NCI-H1436 treated with DMSO at 0.1 percent for 48 hours (cell line): ENCODE measurements at places on chromosomes 5 and 9.

GRCh38 chr9:74824654-74825053 lies 63.1 kb downstream of the TRPM6 start:
- no peak for DNase-seq

GRCh38 chr5:93576994-93577853 lies 3.8 kb downstream of the NR2F1-AS1 start:
- no peak for DNase-seq

GRCh38 chr5:178872302-178872701 lies 12.5 kb downstream of the ZNF354B start:
- DNase-seq: no peak

GRCh38 chr5:113170707-113171106 lies 194.1 kb downstream of the DCP2 start:
- DNase-seq: no peak

DNA sequence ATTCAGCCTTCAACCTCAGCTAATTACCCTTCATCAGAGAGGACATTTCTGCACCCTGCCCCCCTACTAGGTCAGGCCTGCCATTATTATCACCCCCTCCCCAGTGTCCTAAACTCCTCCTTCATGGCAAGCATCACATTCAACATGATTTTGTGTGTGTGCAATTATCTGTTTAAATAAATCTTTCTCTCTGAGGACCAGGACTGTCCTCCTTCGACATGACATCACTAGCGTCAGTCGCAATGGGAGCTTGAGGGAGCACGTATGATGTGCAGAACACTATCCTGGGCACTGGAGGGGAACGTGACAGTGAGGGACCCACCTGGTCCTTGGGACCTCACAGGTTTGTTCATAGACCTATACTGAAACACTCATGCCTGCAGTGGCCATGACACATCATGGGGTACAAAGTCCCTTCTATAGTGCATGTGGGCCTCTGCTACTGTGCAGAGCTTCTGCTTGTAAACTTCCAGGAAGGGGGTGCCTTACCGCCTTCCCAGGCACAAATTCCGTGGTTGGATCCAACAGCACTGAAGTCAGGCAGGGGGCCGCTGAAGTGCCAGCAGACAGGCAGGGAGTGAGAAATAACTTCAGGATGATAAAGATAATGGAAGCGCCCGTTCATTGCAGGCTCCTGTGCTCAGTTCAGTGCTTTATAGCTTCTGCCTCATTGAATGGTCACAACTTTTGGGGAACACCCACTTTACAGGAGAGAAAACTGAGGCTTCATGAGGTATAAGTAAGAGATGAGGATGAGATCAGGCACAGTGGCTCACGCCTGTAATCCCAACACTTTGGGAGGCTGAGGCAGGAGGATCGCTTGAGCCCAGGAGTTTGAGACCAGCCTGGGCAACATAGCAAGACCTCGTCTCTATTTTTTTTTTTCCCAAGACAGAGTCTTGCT lies 36.0 kb upstream of the STXBP1 start:
- no peak for DNase-seq

GRCh38 chr5:12793373-12793772 lies 889.1 kb upstream of the CTNND2 start:
- no peak for DNase-seq

DNA sequence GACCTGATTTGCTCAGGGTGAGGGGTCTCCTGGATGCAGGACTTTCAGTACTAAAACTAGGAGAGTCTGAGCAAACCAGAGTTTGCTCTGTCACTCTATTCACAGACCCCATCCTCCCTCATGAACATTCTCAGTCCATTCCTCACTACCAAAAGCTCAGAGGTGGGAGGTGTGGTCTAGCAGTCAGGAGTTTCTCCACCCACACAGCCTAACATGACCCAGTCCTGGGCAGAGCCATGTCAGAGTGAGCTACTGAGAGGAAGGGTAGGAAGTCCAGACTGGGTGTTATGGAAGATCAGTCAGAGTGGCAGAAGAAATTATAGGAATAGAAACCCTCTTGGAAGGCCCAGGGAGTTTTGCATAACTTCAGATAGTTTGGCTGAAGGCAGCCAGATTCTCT lies 113.3 kb upstream of the GRAMD2B start:
- no peak for DNase-seq

DNA sequence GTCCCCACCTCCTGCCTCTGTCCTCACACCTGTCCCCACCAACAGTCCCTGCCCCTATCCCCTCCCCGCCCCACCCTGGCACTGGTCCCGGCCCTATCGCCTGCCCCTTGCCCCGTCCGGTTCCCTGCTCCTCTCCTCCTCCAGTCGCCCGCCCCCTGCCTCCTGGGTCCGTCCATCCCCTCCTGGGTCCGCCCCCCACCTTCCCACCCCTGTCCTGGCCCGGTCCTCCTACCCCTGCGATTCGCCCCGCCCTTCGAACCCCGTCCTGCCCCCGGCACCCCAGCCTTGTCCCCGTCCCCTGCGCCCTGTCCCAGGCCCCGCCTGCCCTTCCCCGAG lies 372 bp downstream of the EDF1 start:
- no peak for DNase-seq

- no peak for DNase-seq
Observed at GRCh38 chr5:93997562-93997961, 256.2 kb upstream of the POU5F2 start.

DNA sequence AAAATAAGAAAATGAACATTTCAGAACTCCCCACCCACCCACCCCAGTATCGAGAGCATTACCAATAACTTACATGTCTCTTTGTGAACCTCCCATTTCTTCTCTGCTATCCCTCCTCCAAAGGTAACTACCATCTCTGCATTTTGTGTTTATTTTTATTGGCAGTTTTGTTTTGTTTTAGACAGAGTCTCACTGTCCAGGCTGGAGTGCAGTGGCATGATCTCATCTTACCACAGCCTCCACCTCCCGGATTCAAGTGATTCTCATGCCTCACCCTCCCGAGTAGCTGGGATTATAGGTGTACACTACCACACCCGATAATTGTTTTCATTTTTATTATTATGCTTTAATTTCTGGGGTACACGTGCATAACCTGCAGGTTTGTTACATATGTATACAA lies 21.7 kb upstream of the GLIS3 start:
- no peak for DNase-seq

DNA sequence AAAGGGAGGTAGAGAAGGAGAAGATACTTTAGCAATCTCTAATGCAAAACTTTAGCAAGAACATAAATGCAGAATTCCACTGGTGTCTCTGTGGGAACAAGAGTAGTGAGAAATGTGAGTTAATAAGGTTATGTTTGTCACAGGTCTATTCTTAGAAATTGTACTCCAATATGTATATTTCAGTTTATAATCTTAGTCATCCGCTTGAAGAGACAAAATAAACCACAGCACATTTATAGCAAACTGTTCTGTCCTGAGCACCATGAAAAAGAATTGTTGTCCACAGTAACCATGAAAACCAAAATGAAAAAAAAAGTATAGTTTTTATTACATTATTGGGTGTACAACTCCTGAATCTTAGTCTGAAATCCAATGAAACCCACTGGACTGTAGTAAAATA lies 93.6 kb upstream of the TSLP start:
- DNase-seq: no peak

- no peak for DNase-seq
Observed at GRCh38 chr5:95941756-95942155, 19.9 kb downstream of the ELL2 start.

- no peak for DNase-seq
Observed at GRCh38 chr5:77266291-77266690, 55.8 kb downstream of the PDE8B start.

DNA sequence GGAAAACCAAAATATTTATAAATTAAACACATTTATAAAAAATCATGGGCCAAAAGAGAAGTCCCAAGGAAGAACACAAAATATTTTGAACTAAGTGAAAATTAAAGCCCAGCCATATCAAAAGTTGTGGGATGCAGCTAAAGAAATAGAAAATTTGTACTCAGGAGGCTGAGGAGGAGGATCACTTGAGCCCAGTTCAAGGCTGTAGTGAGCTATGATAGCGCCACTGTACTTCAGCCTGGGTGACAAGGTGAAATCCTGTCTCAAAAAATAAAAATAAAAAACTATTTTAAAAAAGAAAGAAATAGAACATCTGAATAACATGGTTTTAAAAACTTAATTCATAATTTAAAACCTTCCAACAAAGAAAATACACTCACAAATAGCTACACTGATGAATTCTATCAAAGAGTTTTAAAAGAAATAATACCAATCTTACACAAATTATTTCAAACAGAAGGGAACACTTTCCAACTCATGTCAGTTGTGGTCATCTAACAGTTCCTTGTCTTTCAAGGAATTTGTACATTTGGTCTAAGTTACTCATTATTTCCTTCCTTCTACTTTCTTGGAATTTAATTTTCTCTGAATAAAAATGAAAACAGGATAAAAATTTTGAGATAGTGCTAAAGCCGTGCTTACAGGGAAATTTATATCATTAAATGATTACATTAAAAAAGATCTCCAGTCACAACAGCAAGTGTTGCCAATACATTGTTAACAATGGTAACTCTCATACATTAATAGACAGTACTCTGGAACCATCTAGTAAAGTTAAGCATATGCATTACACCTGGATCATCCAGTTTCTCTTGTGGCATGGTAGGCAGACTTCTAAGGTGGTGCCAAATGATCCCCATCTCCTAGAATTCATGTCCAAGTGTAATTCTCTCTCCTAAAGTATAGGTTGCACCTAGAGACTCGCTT lies 17.8 kb downstream of the PTBP3 start:
- DNase-seq: no peak

GRCh38 chr9:137276473-137277328 lies 825 bp upstream of the TOR4A start:
- no peak for DNase-seq

DNA sequence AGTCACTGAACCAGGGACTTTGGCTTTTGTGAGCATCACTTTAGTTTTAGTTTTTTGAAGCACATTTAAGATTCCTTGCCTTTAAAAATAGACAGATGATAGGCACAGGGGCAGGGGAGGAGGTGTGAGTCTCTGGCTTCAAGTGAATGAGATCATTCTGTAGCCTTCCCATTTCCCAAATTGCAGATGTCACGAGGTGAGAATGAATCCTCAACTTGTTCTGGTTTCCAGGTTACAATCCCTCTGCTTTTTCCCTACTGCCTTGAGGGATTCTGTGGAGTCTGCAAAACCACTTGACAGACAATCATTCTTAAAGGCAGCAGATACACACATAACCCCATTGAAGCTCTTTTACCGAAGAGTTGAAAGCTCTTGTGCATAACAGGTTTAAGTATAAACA lies 332.4 kb downstream of the DMAC1 start:
- no peak for DNase-seq

DNA sequence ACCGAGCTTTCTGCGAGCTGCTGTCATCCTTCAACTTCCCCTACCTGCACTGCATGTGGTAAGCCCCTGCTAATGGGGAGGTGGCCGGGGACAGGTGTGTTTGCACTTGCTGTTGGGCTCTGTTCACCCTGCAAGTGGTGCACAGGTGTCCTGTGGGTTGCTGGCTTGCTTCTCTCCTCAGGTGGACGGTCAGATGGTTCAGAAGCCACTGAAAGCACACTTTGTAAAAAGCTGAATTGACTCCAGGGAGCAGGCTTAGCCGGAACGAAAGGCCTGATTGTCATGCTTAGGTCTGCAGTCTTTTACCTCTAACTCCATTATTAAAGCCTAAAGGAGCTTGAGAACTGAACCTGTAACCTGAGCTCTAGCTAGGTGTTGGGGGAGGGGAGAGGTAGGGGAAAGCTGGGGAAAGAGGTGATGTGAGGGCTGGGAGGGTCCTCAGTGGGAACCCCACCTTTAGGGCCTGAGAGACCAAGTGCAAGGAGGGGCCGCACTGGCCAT lies 37.6 kb downstream of the ACER2 start:
- no peak for DNase-seq

- DNase-seq: no peak
Observed at GRCh38 chr9:24516463-24516862, 29.2 kb downstream of the IZUMO3 start.

- DNase-seq: no peak
Observed at GRCh38 chr9:115341426-115341825, 223.5 kb upstream of the TNC start.

GRCh38 chr5:139677736-139678613 lies 29.8 kb downstream of the CXXC5 start:
- no peak for DNase-seq

DNA sequence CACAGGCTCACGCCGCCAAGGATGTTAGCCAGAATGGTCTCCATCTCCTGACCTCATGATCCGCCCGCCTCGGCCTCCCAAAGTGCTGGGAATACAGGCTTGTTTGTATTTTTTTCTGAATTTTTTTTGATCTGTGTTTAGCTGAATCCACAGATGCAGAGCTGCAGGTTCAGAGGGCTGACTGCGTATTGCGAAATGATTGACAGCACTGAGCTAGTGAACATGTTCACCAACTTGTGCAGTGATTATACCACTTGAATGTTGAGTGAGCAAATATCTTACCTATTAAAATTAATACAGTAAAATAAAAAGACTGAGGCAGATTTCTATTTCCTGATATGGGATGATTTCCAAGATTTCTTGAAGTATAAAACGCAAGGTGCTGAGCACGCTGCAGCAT lies 123.1 kb upstream of the PHYKPL start:
- DNase-seq: no peak

- no peak for DNase-seq
Observed at GRCh38 chr5:116011046-116011445, 21.2 kb upstream of the ARL14EPL start.

DNA sequence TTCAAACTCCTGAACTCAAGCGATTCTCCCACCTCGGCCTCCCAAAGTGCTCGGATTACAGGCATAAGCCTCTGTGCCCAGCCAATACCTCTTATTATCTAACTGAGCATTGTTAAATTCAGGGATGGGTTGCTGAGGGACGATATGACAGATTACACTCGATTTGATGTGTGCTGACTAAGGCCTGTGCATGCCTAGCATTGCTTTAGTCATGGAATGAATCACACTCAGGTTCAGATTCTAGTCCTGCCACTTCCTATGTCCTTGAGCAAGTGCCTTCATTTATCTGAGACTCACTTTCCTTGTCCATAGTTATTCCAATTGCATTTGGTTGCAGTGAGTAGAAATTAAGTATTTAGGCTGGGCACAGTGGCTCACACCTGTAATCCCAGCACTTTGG lies 19.5 kb downstream of the THBS4 start:
- DNase-seq: no peak

- no peak for DNase-seq
Observed at GRCh38 chr5:132802044-132802684, 10.9 kb upstream of the SOWAHA start.

- no peak for DNase-seq
Observed at GRCh38 chr9:12640866-12641636, 52.1 kb upstream of the TYRP1 start.

DNA sequence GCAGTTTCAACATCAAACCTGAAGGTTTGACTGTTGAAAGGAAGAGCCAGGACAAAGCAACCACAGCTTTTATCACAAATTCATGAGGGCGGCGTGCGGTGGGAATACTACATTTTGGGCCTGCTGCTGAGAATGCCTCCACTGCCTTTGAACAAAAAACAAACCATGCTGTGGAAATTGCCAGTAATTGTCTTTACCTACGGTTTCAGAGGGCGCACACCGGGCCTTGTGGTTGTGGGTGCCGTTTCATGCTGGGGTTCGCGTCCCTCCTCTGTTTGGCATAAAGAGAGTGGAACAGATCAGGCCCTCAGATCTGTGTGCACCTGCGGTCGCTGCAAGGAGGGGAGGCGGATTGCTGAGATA lies 27.6 kb upstream of the TCF7 start:
- no peak for DNase-seq
